ENCODE measurements at places on chromosomes 16 and 17.

DNA sequence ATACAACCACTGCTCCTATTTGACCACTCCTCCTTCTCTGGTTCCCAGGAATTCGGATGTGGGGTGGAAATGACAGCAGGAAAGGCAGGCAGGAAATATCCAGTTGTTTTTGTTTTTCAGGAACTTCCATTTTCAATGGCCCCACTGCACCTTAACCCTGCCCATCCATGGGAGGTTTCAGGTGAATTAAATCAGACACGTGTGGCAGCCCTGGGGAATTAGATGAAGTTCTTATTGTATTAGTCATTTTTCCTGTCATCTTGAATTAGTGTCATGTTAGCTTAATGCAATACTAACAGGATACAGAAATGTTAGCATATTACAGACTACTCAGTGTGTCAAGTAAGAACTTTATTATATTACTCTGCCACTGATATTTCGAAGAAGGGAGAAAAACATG is 146.4 kb downstream of the CHD9NB start:
- DNase-seq, result no peak

DNA sequence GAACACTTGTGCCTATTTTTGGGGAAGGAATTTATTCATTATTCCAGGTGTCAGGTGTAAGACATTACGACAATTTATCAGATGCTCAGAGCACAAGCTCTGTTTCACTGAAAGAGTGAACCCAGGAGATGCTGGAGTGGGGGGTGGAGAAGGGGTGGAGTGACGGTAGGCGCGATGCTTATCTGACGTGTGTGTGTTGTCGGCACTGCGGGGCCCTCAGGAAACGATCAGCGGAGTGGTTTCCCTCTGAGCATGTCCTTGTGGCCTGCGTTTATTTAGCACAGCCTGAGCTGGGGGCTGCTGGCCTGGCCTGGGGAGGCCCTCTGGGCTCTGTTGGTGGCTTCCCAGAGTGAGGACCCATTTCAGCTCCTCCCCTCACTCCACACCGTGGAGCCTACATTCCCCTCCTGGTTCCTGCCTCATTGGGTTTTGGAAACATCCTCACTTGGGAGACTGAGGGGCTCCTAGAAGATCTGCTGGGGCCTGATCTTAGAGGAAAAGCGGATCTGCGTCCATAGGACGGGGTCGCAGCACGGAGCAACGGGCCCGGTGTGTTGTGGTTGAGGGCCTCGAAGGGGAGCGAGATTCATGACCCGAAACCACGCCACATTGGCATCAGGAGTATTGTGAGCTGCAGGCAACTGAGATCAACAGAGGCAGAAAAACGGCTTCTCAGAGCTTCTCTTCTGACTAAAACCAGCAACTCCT is 19.0 kb upstream of the GNG13 start:
- DNase-seq, result no peak

DNA sequence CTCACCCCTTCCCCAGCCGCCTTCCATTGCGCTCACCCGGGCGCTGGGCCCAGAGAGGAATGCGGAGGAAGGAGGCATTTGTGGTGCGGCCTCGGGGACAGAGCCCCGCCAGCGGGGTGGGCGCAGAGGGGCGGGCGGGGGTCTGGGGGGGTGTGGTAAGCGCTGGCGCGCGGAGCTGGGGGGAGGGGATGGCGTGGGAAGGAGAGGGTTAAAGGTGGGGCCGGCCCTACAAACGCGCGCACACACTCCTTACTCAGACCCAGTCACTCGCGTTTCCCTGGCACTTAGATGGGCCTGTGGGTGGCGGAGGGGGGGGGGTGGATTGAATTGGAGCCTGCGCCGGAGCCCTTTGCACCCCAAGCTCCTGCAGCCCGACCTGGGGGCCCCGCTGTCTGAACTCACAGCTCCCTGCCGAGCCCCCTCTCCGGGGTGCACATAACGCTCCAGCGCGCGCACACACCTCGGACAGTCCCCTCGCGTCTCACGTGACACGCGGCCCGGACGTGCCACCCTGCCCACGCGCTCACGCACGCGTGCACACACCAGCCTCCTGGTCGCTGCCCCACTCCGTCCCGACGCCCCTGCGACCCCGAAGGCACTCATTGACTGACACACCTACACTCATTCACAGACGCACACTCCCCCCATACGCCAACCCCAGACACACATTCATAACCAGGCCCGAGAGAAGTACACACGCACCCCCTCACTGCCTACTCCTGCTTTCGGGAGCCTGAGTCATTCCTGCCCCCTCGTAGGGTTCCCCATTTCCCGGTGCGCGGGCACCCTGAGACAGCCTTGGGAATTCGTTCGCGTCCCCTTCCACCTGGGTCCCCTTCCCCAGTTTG is 844 bp downstream of the TBKBP1 start:
- no peak for DNase-seq

DNA sequence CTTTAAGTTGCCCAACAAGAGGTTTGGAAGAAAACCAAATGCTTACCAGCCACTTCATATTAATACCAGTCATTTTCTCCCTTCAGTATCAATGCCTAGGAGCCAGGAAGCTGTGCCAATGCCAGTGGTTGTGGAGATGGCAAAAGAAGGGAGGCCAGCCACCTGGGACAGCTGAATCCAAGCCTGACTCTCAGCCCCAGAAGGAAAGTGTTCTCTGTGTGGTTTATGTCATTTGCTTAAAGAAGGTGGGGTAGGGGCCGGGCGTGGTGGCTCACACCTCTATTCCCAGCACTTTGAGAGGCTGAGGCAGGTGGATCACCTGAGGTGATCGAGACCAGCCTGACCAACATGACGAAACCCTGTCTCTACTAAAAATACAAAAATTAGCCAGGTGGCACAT is 13.4 kb downstream of the C17orf78 start:
- no peak for DNase-seq

GRCh38 chr16:73048292-73049080 is 558 bp upstream of the ZFHX3 start:
- no peak for DNase-seq

DNA sequence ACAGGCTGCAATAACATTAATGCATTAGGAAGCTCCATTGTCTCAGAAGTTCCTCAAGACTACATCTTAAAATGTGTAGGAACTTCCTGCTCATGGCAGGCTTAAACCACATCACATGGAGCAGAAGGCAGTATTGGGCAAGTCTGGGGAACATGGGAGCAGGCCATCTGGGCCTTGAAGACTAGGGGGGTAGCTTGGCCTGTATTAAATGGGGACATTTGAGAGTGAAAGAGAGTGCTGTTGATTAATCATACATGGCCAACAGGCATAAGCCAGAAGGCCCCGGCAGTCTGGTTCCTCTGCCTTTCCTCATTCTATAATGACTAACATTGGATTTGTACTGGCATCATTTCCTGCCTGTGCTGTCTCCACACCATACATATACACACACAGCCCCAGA is 25.2 kb upstream of the SLC5A11 start:
- DNase-seq, result no peak

DNA sequence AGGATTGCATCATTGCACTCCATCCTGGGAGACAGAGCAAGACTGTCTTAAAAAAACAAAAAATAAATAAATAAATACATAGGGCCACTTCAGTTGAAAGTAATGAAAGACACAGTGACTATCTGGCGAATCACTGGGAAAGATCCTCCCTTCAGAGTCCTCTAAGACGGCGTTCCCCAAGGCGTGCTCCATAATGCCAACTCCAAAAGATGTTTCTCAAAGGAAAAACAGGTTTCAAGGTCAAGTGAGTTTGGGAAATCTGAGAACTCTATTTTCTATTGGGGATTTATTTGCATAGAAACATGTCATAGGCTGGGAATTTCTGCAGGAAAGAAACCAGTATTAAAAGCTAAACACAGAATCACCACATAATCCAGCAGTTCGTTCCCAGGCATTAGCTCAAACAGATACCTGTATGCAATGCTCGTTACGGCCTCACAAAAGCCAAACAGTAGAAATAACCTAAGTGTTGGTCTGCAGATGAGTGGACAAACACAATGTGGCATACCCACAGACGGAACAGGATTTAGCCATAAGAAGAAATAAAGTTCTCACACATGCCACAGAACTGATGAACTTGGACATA is 7.9 kb downstream of the KLHDC4 start:
- no peak for DNase-seq

- no peak for DNase-seq
These were observed 66.1 kb downstream of the GTF3C1 start for GRCh38 chr16:27483624-27484023.

DNA sequence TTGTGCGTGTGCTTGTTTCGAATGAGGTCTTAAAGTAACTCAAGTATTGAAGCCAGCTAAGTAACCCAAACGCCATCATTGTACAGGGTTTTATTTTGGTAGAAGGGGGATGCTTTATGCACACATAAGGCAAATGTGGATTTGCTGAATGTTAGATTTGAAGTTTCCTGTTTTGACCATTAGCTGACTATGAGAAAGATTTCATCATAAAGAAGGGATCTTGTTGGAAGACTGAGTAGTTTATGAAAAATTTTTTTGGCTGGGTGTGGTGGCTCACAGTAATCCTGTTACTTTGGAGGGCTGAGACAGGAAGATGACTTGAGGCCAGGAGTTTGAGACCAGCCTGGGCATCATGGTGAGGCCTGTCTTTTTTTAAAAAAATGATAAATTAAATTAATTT is 10.0 kb upstream of the ZFP3 start:
- DNase-seq, result no peak

GRCh38 chr16:15054357-15055140 is 1.3 kb downstream of the NTAN1 start:
- DNase-seq, result no peak

GRCh38 chr16:65305266-65305959 is 183.6 kb upstream of the CDH11 start:
- DNase-seq, result no peak

- DNase-seq, result no peak
These were observed 408.4 kb downstream of the ZFHX3 start for GRCh38 chr16:72639494-72639893.

DNA sequence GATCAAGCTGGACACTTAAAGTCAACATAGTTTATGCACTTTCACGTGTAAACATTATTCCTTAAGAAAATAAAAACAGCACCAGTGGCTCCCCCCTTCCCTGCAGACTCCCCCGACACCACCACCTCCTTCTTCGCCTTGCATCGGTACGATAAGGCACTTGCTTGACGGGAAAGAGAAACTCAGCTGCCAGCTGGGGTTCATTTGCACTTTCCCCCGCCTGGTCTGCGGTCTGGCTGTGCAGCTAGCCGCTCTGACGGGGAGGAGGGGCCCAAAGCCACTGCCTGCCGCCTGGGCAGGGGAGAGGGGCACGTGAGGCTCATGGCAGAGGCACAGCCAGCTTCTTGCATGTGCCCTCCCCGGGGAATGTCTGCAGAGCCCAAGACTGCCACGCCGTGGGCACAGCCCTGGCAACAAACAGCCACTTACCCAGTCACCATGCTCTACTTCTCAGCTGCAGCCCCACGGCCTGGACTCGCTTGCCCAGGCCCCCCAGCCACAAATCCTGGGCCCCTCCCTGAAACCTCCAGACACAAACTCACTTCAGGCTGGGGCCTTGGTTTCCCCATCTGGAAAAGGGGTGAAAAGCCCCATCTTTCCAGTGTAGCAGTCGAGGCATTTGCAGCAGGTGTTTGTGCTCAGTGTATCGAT is 16.5 kb upstream of the PRM1 start:
- DNase-seq, result peak; percentile 31

- no peak for DNase-seq
These were observed 189.5 kb downstream of the ABCC12 start for GRCh38 chr16:47966325-47966724.

- no peak for DNase-seq
These were observed 36.4 kb downstream of the TXNDC11 start for GRCh38 chr16:11706180-11706742.

GRCh38 chr16:48592839-48593429 is 17.0 kb downstream of the N4BP1 start:
- DNase-seq, result no peak

DNA sequence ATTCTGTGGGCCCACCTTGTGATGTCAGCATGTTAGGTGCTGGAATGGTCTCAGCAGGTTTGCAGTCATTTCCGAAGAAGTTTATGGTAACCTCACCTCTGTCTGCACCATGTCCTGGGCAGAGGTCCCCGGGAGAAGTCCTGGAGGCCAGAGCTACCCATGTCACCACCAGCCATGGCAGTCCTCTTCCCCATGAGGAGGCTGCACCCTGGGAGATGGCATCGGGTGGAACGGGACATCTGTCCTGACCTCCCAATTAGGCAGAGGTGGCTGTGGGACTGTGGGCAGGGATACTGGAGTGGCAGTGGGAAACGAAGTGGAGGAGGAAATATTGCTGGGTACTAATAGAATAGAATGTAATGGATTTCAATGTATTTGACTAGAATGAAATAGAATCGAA is 511.8 kb upstream of the WSB1 start:
- no peak for DNase-seq

GRCh38 chr17:7883781-7884386 is 4.7 kb upstream of the CHD3 start:
- no peak for DNase-seq

GRCh38 chr16:88650749-88651275 is at the start of gene CYBA:
CYBA (minus strand) TSS chr16:88651053; CDS start chr16:88651013, 40 bp downstream.
- peak; percentile 65 for DNase-seq

GRCh38 chr17:36850790-36851189 is 86.5 kb upstream of the LHX1 start:
- DNase-seq, result no peak

GRCh38 chr17:40678902-40679522 is 14.0 kb upstream of the KRT222 start:
- no peak for DNase-seq

DNA sequence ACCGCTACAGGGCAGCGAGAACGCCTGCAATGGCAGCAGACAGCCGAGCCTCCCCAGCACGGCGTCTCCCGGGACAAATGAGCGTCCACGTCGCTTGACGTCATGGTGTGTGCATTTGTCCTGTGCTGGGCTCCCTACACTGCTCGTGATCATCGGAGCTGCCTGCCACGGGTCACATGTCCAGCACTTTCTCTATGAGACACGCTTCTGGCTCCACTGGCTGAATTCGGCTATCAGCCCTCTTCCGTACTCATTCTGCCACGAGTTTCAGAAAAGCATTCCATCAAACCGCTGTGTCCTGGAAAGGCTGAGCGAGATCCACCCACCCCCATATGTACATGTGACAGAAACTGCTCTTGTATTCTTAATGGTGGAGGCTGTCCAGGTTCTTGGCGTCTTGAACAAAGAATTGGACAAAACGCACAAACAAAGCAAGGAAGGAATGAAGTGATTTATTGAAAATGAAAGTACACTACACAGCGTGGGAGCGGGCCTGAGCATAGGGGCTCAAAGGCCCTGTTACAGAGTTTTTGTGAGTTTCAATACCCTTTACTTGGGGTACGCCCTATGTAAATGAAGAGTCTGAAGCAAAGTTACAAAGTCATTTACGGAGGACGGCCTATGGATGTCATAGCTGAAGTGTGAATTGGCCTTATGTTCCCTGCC is 28.5 kb upstream of the SHCBP1 start:
- DNase-seq, result no peak

All from stimulated activated CD8-positive, alpha-beta memory T cell treated with anti-CD3 and anti-CD28 coated beads, Interleukin-7, amount 100 ng/mL, for 1 hour (primary cell).